ENCODE measurements at places on chromosomes 5 and 9.

DNA sequence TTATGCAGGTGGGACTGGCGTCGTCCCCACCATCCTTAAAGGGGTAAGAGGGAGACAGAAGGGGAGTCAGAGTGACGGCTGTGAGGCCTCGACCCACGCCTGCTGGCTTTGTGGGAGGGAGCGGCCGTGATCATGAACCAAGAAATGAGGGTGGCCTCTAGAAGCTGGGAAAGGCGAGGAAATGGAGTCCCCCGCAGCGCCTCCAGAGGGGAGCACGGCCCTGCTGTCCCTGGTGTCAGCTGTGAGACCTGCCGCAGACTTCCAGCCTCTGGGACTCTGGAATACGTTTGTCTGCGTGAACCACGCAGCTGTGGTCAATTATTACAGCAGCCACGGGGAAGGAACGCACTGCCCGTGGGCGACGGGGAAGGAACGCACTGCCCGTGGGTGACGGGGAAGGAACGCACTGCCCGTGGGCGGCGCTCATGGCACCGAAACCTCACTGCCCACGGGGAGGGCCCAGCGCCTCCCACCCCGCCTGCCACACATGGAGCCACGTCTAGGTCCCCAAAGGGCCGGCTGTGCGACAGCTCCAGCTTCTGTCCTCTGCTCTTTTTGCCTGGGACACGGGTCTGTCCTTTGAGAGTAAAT is 108.8 kb upstream of the RAPGEF1 start:
- DNase-seq = no peak

DNA sequence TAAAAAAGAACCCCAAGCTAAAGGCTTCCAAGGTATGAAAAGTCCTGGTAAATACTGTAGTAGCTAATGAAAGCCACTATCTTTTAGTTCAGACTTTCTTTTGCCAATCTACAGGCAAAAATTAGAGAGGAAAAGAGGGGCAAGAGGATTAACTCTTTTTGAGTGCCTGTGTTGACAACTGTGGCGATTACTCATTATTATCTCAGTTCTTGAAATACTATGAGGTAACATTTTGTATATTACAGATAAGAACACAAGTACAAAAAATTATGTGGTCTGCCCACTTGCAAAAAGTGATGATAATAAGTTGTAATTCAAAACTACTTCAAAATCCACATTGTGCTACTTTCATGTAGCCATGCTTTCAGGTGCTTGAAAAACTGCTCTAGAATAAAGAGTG is 144.0 kb downstream of the DTWD2 start:
- DNase-seq = no peak

GRCh38 chr5:51566953-51567352 is 183.7 kb downstream of the ISL1 start:
- DNase-seq = no peak

DNA sequence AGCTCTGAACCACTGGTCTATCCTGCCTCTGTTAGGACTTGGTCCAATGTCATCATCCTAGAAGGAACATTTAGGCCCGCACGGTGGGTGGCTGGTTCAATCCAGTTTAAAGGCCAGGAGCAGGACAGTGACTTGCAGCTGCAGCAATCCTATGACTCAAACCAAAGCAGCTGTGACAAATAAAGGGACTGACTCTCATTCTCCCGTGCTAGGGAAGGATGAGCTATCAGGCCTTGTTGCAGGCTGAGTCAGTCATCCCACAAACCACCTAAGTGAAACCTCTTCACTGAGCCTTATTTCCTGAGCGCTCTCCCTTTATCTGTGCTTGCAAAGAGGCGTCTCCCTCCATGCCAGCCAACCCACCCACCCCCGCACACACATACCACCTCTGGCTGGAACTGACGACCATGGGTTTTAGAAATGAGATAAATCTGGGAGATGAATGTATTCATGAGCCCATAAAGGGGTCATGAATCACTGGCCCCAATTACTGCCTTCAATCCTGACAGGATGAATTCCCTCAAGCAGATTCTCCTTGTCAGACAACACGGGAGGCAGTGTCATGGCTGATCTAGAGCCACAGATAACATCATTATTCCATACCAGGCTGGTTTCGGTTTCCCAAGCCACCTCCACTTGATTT is 93.4 kb downstream of the KCNIP1 start:
- no peak for DNase-seq

DNA sequence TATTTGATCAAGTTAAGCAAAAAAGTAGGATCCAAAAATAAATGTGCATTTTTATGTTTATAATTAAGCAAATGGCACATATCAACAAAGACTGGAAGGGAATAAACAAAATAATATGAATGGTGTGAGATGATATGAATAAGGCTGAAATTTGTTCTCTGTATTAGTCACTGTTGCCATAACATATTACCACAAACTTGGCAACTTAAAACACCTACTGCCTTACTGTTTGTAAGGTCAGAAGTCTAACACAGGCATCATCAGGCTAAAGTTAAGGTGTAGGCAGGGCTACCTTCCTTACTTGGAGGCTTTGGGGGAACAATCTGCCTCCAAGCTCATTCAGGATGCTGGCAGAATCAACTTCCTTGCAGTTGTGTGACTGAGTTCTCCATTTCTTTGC is 19.3 kb downstream of the PGGT1B start:
- no peak for DNase-seq

- no peak for DNase-seq
Observed at GRCh38 chr9:114503522-114504340, 1.5 kb downstream of the WHRN start.

GRCh38 chr9:125683486-125683885 is 23.5 kb downstream of the MAPKAP1 start:
- DNase-seq = no peak

Measured in stimulated activated CD4-positive, alpha-beta T cell treated with anti-CD3 and anti-CD28 coated beads, Interleukin-1b, Interleukin-23, amount 100 ng/mL, for 4 hours (primary cell).